Fibroblast of skin of abdomen (primary cell): ENCODE measurements at places on chromosomes 2 and 18.

DNA sequence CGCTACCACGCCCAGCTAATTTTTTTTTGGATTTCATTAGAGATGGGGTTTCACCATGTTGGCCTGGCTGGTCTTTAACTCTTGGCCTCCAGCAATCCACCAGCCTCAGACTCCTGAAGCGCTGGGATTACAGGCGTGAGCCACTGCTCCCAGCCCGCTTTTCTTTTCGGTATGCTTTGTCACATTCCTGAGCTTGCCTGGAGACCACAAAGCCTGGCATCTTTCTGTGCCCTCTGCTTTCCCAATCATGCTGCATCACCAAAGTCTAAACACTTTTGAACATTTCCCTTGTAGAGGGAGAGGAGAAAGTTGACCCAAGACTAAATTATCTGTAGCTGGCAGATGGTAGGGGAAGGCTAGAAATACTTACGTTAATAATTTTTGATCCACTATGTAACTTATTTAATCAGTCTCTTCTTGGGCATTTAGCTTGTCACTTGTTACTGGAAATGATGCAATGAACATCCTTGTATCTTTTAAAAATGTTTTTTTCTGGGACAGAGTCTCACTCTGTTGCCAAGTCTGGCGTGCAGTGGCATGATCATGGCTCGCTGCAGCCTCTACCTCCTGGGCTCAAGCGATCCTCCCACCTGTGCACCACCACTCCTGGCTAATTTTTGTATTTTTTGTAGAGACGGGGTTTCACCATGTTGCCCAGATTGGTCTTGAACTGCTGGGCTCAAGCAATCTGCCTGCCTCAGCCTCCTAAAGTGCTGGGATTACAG, 2.7 kb upstream of the NPC1 start:
- peak; percentile 44 for DNase-seq

DNA sequence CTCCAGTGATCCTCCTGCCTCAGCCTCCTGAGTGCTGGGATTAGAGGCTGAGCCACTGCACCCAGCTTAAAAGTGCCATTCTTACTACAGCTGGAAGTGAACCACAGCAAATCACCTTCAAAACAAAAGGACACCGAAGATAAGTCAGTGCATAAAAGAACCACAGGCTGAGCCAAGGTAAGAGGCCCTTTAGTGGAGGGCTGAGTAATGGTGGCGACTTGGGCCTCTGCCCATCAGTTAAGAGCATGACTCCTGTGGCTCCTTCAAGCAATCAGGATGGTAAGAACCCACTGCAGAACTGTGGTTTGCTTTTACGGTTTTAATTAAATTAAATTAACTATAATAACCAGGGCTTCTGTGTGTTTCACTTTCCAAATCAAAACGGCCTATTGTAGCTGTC, 75.1 kb downstream of the CTAGE1 start:
- peak; percentile 73 for DNase-seq

DNA sequence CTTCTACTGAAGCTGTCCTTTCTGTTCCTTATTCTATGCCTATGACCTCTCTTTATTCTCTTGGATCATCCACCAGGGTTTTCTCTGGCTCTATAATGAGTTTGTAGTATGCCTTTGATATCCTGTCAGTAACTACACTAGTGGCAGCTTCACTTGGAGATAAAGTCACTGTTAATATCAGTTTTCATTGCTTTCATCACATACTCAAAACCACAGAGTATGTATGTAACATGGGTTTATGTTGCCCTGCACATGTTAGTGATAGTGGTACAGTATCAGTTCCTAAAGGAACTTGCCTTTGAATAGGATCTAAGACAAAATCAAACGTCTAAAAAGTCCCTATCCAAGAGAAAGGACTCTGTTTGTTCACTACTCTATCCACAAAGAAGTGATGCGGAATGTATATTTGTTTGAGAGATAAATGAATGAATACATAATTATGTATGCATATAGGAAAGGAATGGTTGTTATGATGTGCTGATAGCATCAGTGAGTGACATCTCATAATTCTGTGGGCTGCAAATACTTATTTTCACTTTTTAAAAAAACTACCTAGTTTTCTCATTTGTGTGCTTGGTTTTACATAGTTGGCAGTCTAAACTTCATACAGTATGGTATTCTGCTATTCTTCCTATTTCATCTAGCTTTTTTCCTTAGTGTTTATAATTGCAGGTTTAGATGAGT, 45.1 kb downstream of the TET3 start:
- DNase-seq, result no peak

DNA sequence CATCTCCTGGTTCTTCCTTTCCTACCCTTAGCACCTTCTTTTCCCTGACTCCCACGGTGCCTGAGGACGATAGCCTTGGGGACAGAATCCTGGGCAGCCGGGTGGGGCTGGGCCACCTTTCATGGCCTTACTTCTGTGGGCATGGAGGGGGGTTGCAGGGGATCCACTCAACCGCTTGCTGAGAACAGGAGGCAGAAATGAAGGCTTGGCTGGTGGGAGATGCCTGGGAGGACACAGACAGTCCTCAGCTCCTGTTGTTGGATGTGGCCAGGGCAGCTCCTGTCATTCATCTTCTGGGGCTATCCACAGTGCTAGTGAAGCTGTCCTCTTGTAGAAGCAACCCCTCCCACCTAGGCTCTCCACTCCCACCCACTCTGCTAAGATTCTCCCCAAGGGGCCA, 95.5 kb upstream of the CELF4 start:
- no peak for DNase-seq

DNA sequence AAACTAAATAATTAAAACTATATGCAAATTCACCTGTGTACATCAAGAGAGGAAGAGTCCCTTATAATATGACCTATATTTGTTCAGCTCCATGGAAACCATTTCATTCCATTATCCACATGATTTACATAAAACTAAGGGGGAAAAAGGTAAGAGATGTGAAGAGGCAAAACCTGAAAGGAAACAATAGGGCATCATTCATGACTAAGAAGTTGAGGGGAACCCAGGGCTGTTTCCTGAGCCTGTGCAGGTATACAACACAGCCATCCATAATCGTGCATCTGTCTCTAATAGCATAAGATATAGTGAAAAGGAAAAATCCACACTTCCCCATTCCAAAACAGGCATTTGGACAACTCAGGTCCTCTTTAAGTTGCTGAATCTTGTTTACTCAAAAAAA, 151.3 kb downstream of the NR4A2 start:
- DNase-seq, result no peak

- DNase-seq, result no peak
Observed at GRCh38 chr2:191176305-191176704, 25.5 kb upstream of the STAT4 start.

- peak; percentile 41 for DNase-seq
Observed at GRCh38 chr2:29113891-29114321, 1.3 kb upstream of the CLIP4 start.

DNA sequence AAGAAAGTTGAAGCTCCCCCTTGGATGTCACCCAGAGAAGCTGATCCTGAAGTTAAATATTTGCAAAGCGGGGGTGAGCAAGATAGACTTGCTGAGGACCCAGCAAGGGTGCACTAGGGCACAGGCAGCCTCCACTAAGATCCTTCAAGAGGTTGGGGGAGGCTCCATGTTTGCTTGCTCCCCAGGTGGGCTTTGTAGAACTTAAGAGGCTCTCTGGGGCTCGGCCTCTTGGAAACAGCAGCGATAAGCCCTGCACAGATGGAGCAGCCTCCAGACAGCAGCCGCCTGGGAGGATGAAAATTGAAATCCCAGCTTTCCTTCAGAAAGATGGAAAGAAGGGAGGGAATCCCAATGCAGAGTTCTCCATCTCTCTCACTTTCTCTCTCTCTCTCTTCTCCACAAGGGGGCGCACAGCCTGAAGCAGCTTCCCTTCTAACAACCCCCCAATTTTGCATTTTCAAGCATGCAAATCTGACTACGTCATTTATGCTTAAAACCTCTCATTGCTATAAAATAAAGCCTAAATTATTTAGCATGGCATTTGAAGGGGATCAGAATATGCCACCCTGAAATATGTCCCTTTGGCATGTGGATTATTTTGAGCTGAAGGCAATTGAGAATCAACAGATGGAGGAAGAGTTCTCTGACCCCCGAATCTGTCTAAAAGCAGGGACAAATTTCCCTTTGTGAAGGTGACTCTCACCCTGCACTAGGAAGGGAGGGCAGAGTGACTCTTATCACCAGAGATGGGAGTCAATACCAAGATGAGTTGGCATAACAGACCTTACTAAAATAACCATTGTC, 185.7 kb upstream of the KLHL29 start:
- DNase-seq, result peak; percentile 22

DNA sequence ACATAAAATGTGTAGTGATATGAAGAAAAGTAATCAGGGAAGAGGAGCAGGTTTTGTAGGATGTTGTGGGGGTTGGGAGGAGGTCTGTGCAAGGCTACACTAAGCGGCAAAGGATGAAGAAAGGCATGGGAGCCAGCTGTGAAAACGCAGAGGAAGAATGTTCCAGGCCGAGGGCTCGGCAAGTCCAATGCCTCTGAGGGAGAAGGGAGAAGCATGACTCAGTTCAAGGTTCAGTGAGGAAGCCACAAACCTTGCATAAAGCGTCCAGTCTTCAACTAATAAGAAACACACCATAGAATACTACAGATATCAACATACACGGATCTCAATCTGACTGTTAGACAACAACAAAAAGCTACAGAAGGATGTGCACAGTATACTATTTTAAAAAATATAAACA, 16.2 kb downstream of the EPB41L3 start:
- DNase-seq, result peak; percentile 94

DNA sequence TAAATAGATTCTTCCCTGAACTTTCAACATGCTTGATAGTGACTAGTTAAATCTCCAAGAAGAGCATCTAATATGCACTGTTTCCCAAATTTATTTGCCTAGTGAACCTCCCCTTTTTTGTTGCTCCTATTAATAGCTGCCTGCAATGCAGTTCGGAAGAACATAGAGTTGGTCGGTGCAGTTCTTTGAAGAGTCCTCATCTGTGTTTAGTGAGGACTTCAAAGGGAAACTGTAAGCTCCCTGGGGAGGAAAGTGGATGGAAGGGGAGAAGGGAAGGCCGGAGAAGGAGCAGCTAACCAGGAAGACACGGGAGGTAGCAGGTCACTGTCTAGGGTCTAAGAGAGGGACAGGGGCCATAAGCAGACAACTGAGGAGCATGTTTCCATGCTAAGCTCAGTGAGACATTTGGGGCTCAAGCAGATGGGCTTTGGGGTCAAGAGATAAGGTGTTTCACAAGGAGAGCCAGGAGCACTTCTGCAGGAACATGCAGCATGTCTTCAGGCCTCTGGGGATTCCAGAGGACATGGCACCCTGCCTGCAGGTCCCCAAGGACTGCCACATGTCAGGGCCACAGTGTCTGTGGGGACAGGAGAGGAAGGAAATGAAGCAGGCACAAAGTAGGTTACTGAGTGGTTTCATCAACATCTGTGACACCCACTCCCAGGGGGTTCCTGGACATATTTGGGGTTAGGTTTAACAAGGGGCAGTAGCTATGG, 48.7 kb upstream of the ANXA4 start:
- no peak for DNase-seq

DNA sequence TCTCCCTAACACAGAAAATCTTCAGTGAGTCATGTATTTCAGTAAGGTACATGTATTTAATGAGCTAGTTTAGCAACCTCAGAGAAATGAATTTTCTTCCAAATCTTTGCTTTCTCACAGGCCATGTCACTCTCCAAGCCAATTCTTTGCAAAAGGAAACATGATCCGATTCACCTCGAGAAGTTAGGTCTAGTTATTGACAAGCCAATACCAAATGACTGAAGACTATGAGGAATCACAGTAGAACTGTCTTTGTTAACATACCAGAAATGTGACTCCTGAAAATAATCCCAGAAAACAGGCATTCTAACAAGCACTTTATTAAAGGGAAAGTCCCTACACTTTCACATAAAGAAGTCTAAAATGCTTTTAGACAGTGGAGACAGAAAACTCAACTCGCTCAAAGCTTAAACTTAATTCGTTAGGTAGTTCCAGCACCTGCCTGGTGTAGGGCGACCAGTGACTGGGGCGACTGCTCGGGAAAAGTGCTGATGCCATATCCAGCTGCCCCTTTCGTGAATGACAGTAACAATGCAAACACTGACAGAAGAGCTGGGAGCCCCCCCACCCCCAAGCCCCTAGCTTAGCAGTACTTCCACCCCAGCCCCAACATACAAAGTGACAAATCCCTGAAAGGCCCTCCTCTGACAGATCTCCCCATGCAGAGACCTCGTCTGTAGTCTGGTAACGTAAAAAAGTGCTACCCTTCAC, 1.8 kb downstream of the MEMO1 start:
- peak; percentile 30 for DNase-seq

DNA sequence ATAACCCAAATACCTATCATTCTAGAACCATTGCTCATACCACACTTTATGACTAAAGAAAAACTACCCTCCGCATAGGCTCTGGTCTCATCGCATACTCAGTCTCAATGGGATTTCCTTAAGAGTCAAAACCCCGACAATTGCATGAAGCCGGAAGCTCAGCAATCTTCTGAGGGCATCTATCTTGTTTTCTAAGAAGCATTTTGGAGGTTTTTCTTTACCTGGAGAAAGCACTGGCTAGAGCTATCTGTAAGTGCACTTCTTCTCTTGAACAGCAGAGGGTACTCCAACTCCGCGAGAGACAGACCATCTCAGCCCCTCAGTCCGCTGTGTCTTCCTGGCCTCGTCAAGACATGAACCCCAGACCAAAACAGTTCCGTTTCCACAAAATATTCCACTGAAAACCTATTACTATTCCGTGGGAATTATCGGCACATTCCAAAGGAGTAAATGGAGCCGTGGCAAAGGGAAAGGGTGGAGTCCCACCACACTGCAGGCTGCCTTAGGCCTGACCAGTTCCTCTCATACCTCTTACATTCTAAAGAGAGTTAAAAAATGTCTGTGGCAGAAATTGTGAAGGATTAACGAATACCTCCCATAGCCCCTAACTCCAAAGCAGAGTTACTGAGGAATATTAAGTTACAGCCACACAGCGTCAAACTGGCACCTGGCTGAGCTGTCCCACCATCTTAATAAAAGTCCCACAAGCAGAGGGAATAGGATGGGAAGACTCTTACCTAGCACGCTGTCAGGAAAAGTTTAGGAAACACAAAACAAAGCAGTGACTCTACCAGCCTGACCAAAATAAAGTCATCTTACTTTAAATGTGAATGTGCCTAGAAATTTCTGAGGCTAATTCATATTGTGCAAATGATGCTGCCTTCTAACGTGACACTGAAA, 325.6 kb upstream of the VRK2 start:
- DNase-seq, result peak; percentile 79

- DNase-seq, result no peak
Observed at GRCh38 chr2:14633061-14633460, 544 bp downstream of the LRATD1 start.

DNA sequence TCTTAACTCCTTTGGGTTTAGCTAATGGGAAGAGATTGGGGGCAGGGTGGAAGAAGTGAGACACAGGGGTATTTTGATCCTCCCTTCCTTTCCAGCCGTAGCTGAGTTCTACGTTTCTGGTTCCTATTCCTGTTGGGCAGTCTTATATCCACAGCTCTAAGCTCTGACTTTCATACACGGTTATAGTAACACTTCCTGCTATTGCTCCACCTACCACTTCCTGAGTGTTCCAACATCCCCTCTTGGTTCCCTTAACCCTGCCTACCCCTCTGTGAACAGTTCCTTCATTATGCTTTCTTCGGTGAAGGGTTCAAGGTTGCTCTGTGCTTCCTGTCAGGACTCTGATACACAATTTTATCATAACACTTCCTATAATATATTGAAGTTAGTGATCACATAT, 205.1 kb downstream of the DNAH7 start:
- DNase-seq, result no peak
